ENCODE measurements at places on chromosomes 13 and 19.
A peak's percentile ranks its signal among the peaks of the same experiment; 100 is the strongest.

GRCh38 chr13:106372199-106373155 is 163.0 kb downstream of the EFNB2 start:
- DNase-seq: no peak

GRCh38 chr13:112742583-112742982 is 52.7 kb downstream of the ATP11A start:
- DNase-seq: peak; percentile 21

GRCh38 chr13:24264976-24265375 is 44.4 kb upstream of the C1QTNF9 start:
- no peak for DNase-seq

DNA sequence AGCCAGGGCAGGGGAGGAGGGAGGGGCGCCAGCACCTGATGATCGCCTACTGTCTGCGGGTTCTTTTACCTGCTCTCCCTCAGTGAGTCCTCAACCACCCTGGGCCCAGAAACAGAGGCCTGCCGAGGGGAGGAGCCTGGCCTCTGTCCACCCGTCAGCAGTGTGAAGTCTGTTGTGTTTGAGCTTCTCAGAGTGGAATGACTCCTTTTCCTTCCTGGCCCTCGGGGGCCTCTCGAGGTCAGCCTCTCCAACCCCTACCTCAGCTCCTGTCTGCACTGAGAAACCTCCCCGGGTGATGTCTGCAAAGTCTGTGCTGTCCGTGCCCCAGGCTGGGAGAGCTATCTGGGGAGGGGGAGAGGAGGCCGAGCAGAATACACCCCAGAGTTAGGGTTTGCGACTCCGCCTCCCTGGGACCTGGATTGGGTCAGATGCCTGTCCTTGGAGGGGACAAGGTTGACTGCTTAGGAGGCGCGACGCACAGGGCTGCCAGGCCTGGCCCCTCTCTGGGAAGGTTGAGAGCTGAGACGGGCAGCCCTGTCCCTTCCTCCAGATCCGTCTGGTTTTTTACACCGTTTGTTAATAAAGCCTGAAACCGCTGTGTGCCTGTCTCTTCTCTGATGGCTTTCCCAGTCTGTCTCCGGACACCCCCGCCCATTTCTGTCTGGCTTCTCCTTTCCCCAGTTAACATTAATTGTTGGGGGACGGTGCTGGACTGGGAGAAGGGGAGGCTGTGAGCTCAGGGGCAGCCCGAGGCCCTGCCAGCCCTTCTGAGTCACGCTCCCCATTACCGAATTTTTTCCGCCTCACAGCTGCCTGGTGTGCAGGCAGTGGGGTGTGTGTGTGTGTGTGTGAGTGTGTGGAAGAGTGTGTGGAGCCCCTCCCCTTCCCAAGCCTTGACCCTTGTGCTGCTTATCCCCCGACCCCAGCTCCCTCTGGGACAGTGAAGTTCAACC is 989 bp upstream of the SSC5D start:
- peak; percentile 100 for DNase-seq

DNA sequence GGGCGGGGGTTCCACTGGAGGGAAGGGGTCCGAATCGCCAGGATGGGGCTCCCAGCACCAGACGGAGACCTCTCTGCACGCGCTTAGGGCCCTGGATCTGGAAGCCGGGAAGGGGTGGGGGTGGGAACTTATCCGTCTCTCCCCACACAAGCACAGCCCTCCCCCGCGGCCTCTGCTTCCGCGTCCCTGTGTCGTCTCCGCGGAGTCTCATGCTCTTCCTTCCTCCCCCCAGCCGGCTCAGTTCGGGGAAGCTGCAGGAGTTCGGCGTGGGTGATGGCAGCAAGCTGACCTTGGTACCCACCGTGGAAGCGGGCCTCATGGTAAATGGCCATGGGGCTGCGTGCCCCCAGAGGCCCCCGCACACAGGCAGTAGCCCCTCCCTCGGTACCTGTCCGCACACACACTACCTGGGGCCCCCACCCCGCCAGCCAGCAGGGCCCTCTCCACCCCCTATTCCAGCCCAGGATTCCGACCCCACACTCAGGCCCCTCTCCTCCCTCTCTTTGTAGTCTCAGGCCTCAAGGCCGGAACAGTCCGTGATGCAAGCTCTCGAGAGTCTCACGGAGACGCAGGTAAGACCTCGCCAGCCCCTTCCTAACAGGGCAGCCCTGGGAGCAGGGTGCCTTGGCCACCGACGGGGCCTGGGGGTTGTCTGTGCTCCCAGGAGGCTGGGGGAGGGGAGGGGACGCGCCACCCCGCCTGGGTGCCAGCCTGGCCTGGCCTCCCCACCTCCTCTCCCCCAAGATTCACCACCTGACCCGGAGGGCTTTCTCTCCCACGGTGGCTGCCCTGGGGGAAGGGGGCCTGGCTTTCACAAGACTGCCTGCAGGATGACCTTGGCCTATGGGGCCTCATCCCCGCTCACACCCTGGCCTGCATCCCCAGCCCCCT is 3.2 kb downstream of the MIDN start:
- peak; percentile 92 for DNase-seq

DNA sequence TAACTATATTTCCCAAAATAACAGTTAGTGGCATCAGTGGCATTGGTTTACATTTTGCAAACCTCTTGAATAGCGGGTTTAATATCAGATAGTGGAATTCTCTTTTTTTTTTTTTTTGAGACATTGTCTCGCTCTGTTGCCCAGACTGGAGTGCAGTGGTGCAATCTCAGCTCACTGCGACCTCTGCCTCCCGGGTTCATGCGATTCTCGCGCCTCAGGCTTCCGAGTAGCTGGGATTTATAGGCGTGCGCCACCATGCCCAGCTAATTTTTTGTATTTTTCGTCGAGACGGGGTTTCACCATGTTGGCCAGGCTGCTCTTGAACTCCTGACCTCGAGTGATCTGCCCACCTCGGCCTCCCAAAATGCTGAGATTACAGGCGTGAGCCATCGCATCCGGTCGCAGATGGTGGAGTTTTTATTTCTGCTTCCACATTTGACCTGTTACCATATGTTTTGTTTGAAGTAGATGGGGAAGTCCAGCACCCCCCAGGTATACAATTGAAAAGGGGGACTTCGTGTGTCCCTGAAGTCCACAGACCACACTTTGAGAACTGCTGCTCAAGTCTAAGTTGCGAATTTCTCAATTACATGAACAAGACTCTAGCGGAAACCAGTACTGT is 40.5 kb upstream of the XPO4 start:
- peak; percentile 47 for DNase-seq

DNA sequence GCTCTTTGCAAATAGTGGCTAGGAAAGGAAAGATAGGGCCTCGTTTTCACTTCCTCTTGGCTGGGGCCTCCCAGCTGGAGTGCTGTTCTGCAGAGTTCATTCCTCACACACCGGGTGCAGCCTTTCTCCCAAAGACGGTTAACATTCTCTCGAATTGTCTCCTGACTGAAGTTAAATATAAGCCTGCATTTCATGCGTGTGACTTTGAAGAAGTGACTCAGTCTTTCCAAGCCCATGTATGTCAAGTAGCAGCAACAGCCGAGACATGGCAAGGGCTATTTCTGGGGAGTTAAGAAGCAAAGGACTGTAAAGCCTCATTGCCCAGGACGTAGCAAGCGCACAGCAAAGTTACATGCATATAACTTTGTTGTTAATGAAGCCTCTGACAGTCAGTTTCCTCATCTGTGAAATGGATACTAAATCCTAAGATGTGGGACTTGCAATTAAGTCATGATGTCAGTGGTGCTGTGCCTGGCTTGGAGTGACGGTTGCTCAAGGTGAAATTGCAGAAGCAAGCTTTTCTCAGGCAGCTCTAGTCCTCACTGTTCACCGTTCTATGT is 502.4 kb downstream of the MYO16 start:
- no peak for DNase-seq

GRCh38 chr19:5250127-5250659 is 90.4 kb downstream of the PTPRS start:
- no peak for DNase-seq
